ENCODE measurements at places on chromosomes 7 and 10.
A peak's percentile ranks its signal among the peaks of the same experiment; 100 is the strongest.

DNA sequence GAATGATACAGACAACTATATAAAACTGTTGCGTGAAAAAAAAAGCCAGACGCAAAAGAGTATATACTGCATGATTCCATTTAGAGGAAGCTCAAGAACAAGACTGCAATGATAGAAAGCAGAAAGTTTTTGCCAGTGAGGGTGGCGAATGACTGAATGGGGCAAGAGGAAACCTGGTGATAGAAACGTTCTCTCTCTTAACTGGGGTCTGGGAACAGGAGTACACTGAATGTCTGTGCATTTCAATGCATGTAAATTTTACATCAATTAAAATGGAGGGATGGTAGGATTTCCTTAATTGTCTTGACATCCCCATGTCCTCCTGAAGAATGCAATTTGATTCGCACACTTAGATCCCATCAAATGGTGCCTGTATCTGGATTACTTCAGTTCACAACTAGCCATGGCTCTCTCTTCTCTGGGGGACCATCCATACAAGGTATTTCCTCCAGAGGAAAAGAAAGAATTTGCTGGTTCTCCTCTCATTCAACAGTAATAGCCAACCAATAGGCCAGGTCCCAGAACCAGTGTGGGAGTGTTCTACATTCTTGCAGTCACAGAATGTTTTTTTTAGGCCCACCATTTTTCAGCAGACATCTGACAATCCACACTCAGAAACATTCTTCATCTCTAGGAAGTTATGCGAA lies 221.0 kb upstream of the KLF14 start:
- H3K27me3 ChIP-seq = no peaks in the 10 kb centered on the region
- peaks cover 41% of the 10 kb centered on the region for H3K36me3 ChIP-seq
- peaks cover 75% of the 10 kb centered on the region for H3K4me1 ChIP-seq
- H3K27ac ChIP-seq = no peak overlapping the region
- DNase-seq = no peak
- H3K4me3 ChIP-seq = no peak overlapping the region

DNA sequence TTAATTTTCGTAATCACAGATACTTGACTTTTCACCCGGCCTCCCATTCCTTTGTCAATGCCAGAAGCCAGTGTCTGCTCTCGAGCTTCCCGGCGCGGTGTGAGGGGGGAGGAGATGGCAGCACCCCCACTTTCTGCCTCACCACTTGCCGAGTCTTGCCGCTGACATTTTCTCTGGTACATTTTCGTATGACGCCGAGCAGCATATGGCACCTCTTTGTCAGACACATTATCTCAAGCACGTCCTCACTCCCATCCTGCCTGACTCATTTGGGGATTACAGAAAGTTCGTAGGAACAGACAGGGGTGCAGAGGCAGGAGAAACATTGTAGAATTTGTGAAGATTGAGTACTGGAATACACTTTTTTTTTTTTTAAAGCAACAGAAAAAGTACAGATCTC lies 60.8 kb upstream of the SORCS3 start:
- H3K27ac ChIP-seq = no peak overlapping the region
- no peak for DNase-seq
- no peak overlapping the region for H3K4me3 ChIP-seq
- peaks cover 58% of the 10 kb centered on the region for H3K27me3 ChIP-seq
- peaks cover 10% of the 10 kb centered on the region for H3K4me1 ChIP-seq

GRCh38 chr10:78196964-78197363 lies 163.3 kb downstream of the RPS24 start:
- no peak overlapping the region for H3K4me3 ChIP-seq
- no peaks in the 10 kb centered on the region for H3K4me1 ChIP-seq
- no peak overlapping the region for H3K27ac ChIP-seq
- peaks cover 2% of the 10 kb centered on the region for H3K27me3 ChIP-seq
- no peak for DNase-seq

GRCh38 chr10:102418622-102419268 lies at the start of gene PSD:
PSD (minus strand) TSS chr10:102418785; CDS start chr10:102417038, 1,747 bp downstream.
- H3K27ac ChIP-seq = peak within 1 kb of the TSS; percentile 41
- DNase-seq = no peak
- peaks cover 35% of the 10 kb centered on the region for H3K4me1 ChIP-seq
- peaks cover 48% of the 10 kb centered on the region for H3K27me3 ChIP-seq
- peak within 1 kb of the TSS; percentile 100 for H3K4me3 ChIP-seq
- H3K36me3 ChIP-seq = peaks cover 23% of the 10 kb centered on the region

- H3K4me1 ChIP-seq = no peaks in the 10 kb centered on the region
- H3K4me3 ChIP-seq = no peak overlapping the region
- H3K36me3 ChIP-seq = no peaks in the 10 kb centered on the region
- peaks cover 13% of the 10 kb centered on the region for H3K27me3 ChIP-seq
- H3K27ac ChIP-seq = no peak overlapping the region
Measured at GRCh38 chr10:120841522-120842189, 9.5 kb upstream of the WDR11 start.
